ENCODE measurements at places on chromosomes 11 and 22.

- no peak for DNase-seq
These were observed 275.0 kb downstream of the FAM76B start for GRCh38 chr11:95514416-95515110.

DNA sequence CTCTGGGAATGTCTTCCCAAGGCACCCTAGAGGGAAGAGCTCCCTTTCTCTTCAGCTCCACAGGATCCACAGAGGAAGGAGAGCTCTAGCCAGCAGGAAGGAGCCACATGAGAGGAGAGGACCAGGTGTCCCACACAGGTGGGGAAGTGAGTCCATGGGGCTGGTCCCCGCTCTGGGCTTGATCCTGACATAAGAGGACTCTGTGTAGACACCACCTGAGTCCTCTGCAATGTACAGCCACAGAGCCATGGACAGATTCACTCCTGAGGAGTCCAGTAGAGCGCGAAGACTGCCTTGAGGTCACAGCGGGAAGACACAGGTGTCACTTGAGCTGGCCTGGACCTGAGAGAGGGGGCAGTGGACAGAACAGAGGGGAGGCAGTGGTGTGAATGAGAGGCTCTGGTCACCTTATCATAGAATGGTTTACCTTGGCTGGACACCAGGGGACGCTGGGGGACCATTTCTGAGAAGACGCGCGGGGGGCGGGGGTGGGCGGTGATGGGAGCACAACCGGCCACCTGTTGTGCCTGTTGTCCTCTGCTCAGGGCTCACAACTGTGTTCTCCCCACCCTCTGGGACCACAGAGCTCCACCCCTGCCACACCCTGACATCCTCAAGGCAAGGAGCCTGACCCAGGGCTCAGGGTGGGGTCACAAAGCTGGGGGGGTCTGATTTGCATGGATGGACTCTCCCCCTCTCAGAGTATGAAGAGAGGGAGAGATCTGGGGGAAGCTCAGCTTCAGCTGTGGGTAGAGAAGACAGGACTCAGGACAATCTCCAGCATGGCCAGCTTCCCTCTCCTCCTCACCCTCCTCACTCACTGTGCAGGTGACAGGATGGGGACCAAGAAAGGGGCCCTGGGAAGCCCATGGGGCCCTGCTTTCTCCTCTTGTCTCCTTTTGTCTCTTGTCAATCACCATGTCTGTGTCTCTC, 128.2 kb downstream of the ZNF280B start:
- no peak for DNase-seq

GRCh38 chr22:44383064-44383575, 70.4 kb upstream of the SHISAL1 start:
- no peak for DNase-seq

DNA sequence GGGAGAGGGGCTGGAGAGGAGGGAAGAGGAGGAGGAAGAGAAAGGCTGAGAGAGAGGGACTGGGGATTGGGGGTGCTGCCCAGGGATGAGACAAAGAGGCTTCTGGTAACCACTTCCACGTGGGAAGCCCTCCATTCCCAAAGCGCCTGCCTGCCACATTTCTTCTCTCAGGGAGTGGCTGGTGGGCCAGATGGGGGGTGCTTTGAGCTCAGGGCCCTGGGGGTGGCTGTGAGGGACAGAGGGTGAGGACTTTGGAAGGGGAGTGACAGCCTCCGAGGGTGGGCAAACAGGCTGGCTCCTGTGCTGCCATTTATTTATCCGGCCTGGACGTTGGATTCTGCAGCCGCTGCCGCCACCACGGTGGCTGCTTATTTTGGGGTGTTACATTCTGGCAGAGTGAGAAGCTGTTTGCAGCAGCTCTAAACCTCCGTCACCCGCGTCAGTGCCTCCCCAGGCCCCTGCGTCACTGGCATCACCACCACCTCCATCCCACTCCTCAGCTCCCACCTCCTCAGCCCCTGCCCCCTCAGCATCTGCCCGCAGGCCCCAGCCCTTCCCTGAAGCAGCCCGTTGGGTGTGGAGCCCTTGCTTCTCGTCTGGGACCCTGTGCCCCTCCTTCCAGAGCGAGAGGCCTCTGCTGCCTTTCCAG, 1.6 kb downstream of the RTN4RL2 start:
- no peak for DNase-seq

DNA sequence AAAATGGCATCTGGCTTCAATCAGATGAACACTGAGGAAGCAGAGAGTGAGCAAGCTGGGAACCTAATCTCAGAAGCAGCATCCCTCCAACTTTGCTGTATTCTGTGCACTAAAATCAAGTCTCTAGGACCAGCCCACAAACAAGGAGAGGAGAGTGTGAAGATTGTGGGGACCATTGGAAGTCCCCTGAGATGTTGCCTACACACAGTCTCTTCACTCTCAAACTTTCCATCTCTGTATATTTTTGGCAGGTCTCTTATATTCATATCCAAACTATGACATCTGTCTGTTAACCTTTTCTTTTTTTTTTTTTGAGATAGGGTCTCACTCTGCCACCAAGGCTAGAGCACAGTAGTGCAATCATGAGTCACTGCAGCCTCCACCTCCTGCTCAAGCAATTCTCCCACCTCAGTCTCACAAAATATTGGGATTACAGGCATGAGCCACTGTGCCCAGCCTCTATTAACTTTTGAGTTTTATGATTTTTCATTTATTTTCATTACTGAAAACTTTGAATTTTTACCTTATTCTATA, 1096.4 kb downstream of the TBC1D22A start:
- DNase-seq, result no peak

DNA sequence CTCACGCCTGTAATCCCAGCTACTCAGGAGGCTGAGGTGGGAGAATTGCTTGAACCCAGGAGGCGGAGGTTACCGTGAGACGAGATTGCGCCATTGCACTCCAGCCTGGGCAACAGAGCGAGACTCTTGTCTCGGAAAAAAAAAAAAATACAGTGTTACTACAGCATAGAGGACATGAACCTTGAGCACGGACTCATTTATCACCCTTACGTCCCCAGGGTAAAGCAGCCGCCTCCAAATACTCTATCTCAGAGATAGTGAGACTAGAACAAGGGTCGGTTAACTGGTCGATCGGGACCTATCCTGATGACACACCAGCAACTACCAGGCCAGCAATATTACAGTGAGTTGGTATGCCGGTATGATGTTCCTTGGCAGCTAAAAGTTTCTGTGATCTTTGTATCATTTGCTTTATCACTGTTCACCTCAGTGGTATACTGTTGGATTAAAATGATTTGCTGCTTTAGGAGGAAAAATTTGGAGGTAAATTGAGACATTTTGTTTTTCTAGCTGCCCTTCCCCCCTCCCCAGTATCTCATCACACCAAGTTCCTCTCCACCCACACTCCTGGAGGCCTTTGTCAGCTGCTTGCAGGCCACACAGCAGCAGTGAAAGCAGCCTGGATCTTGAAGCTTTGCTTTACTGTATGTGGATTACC, 7.0 kb upstream of the SIDT2 start:
- no peak for DNase-seq

- no peak for DNase-seq
These were observed 19.9 kb downstream of the TRIM44 start for GRCh38 chr11:35682230-35683173.

DNA sequence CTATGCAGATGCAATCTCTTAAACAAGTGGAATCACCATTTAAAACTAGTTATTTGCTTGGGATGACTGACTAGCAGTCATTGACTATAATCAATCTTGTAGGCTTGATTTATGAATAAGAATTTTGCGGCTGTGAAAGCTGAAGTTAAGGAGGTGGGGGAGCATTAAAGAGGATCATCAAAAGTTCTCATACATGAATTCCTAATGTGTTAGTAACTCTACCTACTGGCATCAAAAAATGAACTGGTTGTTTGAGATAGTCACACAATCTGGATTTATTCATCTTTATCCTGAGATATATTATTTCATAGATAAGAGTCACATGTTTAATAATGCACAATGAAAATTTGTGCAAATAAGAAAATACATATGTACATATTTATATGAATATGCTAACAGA, 393.6 kb downstream of the LUZP2 start:
- no peak for DNase-seq

GRCh38 chr11:124633355-124633754, 10.7 kb downstream of the TBRG1 start:
- DNase-seq, result no peak

- DNase-seq, result no peak
These were observed 17.8 kb upstream of the CASTOR1 start for GRCh38 chr22:30307041-30307574.

DNA sequence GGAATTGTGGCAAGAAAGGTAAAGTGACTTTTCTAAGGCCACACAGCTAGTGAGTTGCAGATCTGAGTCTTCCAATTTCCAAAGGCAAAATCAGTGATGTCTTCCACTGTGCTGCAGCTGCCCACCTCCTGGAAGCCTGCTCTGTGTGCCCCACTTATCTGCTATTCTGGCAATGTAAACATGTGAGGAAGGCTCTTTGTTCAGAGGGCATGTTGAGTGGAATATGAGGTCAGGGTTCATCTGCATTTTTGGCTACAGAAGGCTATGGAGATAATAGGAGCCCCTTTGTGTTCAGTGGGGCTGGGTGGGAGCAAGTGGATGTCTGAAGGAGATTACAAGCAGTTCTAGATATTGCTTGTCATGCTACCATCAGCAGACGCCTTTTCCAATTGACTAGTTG, 396.2 kb downstream of the BUD13 start:
- DNase-seq, result no peak

- DNase-seq, result no peak
These were observed at the start of gene PATE3 for GRCh38 chr11:125787827-125788226. Gene PATE3 (plus strand): TSS chr11:125788127. CDS start chr11:125788152, 25 bp downstream.

DNA sequence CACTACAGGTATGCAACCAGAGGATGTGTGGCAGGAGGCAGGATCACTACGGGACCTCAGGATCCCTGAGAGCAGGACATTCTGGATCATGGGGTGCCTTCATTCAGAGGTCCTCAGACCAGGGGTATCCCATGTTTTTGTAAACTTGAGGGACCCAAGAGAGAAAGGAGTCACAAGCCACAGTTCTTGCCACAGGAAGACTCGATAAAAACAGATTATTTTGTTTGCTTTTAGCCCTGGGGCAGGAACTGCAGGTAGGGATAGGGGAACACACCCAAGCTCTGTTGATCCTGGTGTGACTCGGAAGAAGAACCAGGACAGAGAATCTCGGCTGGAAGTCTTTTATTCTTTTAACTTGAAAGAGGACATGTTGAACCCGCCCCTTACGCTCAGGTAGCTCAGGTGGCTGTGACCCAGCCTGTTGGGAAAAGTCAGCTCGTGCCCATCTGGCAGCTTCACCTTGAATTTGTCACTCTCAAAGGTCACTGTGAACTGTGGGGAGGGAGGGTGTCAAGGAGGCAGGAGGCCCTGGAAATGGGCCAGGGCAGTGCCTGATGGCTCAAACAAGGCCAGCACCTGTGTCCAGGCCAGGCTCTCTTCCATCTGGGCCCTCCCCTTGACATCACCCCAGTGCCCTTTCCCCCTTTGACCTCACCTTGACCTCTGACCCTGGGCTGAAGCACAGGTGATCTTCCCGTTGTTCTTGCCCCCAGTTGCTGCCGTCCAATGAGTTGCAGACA, 9.8 kb downstream of the LGALS2 start:
- DNase-seq, result no peak

GRCh38 chr11:96026310-96026709, 102.4 kb upstream of the MTMR2 start:
- DNase-seq, result no peak

- no peak for DNase-seq
These were observed 25.9 kb downstream of the PTDSS2 start for GRCh38 chr11:475941-476340.

- no peak for DNase-seq
These were observed 2.5 kb upstream of the ZDHHC8 start for GRCh38 chr22:20128902-20129746.

DNA sequence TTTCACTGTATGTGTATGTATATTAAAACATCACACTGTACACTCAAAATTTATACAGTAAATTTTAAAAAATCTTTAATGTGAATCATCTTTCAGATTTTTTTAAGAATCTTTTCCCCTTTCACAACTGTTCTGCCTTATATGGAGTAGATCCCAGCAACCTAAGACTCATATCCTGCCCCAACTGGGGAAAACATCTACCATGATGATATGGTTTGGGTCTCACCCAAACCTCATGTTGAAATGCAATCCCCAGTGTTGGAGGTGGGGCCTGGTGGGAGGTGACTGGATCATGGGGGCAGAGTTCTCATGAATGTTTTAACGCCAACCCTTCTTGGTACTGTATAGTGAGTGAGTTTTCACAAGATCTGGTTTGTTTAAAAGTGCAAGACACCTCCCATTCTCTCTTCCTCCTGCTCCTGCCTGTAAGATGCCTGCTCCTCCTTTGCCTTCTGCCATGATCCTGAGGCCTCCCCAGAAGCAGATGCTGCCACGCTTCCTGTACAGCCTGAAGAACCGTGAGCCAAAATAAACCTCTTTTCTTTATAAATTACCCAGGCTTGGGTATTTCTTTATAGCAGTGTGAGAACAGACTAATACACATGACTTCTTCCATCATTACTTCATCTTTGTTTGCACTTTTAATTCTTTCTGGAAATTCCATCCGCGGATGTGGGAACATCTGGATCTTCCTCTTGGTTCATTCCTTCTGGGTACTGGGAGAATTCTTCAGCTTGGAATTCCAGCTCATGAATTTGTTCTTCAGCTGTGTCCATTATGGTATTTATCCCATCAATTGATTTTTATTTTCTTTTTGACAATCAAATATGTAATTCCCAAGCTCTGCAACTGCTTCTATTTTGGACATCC, 36.9 kb downstream of the LINC01488 start:
- no peak for DNase-seq

GRCh38 chr22:47591016-47591415, 828.6 kb downstream of the TBC1D22A start:
- DNase-seq, result no peak

DNA sequence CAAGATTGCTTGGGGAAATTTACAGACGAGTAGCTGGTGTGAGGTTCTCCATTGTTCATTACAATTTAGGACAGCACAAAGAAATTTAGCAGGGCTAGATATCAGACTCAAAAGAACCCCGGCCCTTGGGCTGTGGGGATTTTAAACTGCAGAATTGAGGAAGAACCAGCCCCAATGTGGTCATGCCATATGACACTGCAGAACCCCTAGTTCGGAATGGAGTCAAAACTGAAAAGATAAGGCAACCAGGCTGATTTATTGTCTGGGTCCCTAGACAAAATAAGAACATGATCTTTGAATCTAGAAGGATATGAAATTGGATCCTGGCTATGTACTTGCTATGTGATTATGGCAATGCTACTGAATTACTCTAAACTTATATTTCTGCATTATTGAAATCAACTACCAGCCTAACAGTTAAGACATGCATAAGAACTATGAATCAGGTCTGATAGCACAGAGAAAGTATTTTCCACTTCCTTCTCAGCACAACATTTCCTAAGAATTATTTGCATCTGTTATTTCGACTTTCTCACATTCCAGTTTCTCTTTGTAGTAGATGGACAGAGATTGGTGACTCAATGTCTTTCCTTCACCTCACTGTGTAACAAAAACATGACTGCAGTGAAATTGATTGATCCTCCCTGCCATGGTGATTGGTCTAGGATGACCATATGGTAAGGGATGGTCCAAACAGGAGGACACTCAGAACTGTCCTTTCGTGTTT, 13.2 kb downstream of the MMP3 start:
- DNase-seq, result no peak

- no peak for DNase-seq
These were observed 5.0 kb downstream of the ARHGAP42 start for GRCh38 chr11:100691896-100692653.
